Progenitor cell of endocrine pancreas (in vitro differentiated cells): ENCODE measurements at places on chromosomes 4 and X.
A peak's percentile ranks its signal among the peaks of the same experiment; 100 is the strongest.

GRCh38 chrX:42943051-42943974, 165.3 kb upstream of the PPP1R2C start:
- H3K36me3 ChIP-seq, result no peaks in the 10 kb centered on the region
- no peaks in the 10 kb centered on the region for H3K4me1 ChIP-seq
- no peak for DNase-seq
- H3K27me3 ChIP-seq, result no peaks in the 10 kb centered on the region
- H3K27ac ChIP-seq, result no peak overlapping the region
- H3K4me3 ChIP-seq, result no peak overlapping the region

DNA sequence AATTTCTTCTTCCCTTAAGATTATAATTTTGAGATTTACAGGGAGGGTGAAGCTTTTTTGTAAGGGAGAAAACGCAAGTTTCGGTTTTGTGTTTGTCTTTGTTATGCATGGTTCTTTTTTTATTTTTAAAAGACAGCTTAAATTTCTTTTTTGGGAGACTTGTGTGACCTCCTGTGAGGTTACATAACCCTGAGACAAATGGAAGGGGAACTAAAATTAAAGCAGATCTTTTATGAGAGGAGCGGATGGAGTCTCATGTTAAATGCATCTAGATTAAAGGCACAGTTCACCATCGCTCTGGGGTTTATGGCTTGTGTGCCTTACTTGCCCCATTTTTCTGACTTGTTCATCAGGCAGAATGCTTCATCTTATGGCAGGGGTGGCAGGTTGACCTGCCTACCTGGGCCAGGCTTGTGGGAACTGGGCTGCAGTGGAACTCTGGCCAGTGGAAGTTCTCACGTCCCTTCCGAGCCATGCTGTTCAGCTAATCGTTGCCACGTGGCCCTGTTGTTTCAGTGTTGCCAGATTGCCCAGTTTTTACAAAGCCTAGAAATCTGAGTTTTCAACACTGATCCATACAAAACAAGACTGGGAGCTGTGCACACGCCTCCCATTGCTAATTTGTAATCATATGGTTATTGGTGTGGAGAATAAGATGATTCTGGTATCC, 291.8 kb downstream of the ARHGAP10 start:
- no peaks in the 10 kb centered on the region for H3K4me1 ChIP-seq
- H3K27ac ChIP-seq, result no peak overlapping the region
- peaks cover 3% of the 10 kb centered on the region for H3K36me3 ChIP-seq
- no peaks in the 10 kb centered on the region for H3K27me3 ChIP-seq

DNA sequence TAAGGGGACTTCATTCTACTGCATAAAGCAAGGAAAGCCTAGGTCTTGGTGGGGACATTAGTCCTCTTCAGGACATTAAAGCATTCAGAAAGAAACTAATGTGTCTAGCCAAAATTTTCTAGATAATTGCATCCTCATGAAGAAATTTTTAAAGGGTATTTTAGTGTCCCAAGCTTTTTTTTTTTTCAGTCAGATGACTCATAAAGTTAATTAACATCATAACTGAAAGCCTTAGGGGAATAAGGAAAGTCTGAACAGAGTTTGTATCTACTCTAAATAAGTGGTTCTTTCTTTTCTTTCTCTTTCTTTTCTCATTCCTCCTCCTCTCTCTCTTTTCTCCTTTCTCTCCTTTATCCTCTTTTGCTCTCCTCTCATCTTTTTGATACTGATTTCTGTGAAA, 202.4 kb downstream of the ADAMTS3 start:
- no peak overlapping the region for H3K27ac ChIP-seq
- H3K4me3 ChIP-seq, result no peak overlapping the region
- no peak for DNase-seq
- H3K36me3 ChIP-seq, result no peaks in the 10 kb centered on the region
- H3K4me1 ChIP-seq, result no peaks in the 10 kb centered on the region

DNA sequence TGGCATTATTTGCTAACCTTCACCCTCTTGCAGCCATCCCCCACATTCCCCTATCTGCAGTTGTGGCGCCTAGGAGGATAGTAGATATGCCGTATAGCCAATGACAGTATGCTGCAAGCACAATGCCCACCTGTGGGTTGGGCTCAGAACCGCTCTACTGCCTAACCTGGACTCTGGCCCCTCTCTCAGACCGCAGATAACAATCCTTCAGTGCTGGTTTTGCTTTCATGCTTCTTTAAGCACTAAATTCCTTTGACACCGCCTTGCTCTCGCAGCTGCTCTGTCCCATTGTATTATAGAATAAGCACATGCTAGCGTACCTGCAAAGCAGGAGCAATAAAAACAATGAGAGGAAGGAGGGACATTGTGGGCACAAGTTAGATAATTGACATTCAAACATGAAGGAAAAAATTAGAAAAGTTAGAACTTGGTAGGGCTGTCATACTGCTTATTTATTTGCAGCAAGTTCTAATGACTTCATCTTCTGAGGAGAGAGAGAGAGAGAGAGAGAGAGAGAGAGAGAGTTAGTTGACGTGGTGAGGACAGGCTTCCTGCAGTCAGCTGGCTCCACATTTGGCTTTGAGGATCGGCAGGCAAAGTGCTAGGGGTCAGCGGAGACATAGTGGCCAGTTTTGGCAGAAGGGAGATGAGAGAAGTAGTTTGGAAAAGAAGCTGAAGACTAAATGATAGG, 55.8 kb downstream of the WWC2 start:
- H3K27ac ChIP-seq, result peak overlapping the region; percentile 31
- DNase-seq, result no peak
- H3K4me1 ChIP-seq, result peaks cover 12% of the 10 kb centered on the region
- H3K36me3 ChIP-seq, result peaks cover 5% of the 10 kb centered on the region
- no peaks in the 10 kb centered on the region for H3K27me3 ChIP-seq

GRCh38 chrX:150696866-150697265, 3.7 kb downstream of the MTMR1 start:
- no peak for DNase-seq
- H3K27ac ChIP-seq, result no peak overlapping the region
- H3K27me3 ChIP-seq, result no peaks in the 10 kb centered on the region
- H3K4me1 ChIP-seq, result peaks cover 3% of the 10 kb centered on the region

GRCh38 chr4:118762155-118762554, 73.8 kb downstream of the SEC24D start:
- no peaks in the 10 kb centered on the region for H3K27me3 ChIP-seq
- H3K36me3 ChIP-seq, result peaks cover 1% of the 10 kb centered on the region
- no peak for DNase-seq
- no peak overlapping the region for H3K4me3 ChIP-seq
- H3K4me1 ChIP-seq, result peaks cover 8% of the 10 kb centered on the region

GRCh38 chr4:75849461-75849860, 52.8 kb downstream of the PPEF2 start:
- H3K27ac ChIP-seq, result no peak overlapping the region
- no peak overlapping the region for H3K4me3 ChIP-seq
- no peak for DNase-seq

- no peak overlapping the region for H3K4me3 ChIP-seq
- no peak for DNase-seq
- H3K27me3 ChIP-seq, result no peaks in the 10 kb centered on the region
- H3K36me3 ChIP-seq, result no peaks in the 10 kb centered on the region
Measured at GRCh38 chrX:10288373-10288975, 131.7 kb downstream of the CLCN4 start.
